ENCODE measurements at places on chromosomes 5 and 9.

- no peak for DNase-seq
These were observed 375.0 kb upstream of the CCNH start for GRCh38 chr5:87787625-87788256.

DNA sequence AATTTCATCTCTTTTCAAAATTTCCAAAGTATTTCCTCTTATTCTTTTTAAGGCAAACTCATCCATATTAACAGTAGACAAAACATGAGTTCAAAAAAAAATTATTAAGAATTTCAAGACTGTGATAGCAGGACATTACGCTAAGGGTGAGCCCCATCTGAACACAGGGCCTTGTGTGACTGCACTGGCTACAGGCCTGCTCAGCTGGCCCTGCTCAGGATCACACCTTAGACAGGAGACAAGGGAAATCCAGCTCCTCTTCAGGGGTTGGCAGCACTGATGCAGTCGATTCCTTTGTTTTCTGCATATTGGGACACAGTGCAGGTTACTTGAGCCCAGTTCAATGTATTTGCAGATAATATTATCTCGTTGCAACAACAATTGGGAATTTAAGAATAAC, 444.7 kb downstream of the PLK2 start:
- no peak for DNase-seq

DNA sequence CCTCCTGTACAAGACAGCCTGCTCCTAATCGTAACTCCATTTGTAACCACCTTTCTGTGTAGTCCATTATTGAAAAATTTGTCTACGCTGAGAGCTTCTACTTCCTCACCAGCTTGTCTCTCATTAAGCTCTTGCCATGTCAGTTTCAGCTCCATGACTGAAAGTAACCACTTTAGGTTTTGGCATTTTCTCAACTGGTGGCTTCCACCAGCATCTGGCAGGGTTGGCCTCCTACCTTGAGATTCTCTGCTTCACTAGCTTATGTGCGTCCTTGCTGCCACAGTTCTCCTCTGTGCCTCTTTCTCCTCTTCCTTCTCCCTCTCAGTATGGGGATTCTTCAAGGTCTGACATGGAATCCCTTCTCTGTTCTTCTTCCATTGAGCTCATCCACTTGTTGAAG, 31.8 kb downstream of the F2RL2 start:
- DNase-seq = no peak

- DNase-seq = no peak
These were observed 29.7 kb upstream of the FAM169A start for GRCh38 chr5:74895906-74896305.

DNA sequence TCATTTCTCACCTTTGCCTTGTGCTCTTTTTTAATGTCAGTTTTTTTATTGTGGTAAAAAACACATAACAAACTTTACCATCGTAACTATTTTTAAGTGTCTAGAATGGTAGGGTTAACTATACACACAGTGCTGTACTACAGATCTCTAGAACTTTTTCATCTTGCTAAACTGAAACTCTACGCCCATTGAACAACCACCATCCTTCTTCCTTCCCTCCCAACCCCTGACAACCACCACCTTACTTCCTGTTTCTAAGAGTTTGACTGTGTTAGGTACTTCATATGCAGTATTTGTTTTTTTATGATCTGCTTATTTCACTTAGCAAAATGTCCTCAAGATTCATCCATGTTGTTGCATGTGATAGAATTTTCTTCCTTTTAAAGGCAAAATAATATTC, 54.9 kb downstream of the PSAT1 start:
- DNase-seq = no peak

DNA sequence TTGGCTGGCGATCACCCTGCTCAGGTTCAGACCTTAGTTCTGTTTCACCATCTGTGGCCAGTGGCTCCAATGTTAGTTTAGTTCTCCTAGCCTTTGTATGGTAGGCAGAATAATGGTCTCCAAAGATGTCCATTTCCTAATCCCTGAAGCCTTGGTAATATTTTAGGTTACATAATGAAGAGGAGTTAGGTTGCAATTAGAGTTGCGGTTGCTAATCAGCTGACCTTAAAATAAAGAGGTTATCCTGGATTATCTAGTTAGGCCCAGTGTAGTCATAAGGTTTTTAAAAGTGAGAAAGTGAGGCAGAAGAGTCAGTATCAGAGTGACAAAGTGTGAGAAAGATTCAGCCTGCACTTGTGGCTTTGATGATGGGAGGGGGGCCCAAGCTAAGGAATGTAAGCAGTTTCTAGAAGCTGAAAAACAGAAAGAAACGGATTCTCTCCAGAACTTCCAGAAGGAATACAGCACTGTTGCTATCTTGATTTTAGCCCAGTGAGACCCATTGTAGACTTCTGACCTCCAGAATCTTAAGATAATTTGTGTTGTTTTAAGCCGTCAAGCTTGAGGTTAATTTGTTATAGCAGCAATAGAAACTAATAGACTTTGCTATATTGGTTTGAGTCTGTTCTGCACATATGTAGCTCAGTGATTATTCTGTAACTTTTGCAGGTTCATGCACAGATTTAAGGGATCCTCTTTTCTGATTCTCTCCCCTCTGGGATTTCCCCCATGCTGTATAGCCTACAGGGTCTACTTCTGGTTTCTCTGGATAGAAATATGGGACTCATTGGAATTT, 21.6 kb downstream of the LNPEP start:
- no peak for DNase-seq

- DNase-seq = no peak
These were observed 52.9 kb upstream of the MTMR12 start for GRCh38 chr5:32365623-32366022.

- no peak for DNase-seq
These were observed 1.1 kb upstream of the PITX1 start for GRCh38 chr5:135034963-135035677.

DNA sequence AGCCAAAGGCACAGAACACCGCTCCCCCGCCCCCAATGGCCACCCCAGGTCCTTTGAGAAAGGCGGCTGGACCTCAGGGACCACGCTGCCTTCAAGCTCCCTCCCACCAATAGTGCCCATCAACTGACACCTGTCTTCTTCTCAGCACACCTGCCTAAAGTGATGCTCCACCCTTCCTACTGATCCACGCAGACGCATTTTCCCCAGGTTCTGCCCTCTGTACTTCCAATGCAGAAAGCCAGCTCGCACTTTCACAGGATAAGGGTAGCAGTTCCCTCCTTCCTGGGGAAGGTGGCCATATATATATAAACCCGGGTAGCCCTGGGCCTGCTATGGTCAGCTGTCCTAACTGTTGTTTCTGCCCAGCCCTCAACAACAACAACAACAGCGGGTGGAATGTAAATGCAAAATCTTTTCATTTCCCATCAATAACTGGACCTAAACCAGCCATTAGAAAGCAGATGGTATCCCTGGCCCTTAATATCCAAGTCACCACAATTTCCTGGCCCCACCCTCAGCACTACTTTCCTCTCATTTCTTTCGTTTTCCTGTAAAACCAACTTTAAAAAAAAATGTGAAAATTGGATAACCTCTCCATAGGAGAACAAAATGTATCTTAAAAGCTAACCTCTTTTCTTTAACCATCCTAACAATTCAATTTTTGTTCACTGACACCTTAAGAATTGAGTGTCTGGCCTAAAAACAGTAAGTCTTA, 1.7 kb downstream of the GOLM1 start:
- DNase-seq = no peak

- no peak for DNase-seq
These were observed 59.8 kb upstream of the PLEKHG4B start for GRCh38 chr5:32165-32564.

GRCh38 chr9:96430377-96430776, 12.2 kb upstream of the ZNF367 start:
- DNase-seq = no peak

DNA sequence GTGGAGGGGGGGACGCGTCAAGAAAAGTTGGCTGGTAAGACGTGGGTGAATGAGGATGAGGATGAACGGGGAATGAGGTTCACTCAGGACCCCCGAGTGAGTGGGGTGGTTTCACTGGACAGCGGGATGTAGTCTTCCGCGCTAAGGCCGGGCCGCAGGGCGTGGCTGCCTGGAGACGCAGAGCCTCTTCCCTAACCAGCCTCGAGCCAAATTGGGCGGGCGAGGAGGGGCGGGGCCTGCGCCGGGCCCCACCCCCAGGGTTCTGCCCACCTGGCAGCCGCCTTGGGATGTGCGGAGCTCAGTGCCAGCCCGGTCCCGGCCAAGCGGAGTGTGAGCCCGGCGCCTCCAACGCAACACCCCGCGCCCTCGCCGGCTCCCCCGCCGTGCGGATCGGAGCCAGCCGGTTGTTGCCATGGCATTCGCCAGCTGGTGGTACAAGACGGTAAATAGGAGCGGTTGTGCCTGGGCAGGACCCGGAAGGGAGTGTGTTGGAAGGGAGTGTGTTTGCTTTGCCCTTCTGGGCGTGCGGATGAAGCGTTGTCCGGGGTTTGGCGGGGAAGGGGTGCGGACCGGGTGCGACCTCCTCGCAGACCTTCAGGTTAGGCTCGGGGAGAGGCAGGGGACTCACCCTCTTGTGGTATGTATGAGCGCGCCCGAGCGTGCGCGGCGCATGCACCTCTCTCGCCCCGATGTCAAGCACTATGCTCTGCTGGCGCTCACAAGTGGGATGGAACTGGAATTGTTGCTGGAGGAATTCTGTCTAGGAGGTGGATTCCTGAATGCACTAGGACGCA, 746 bp downstream of the CAST start:
- peak; percentile 92 for DNase-seq

DNA sequence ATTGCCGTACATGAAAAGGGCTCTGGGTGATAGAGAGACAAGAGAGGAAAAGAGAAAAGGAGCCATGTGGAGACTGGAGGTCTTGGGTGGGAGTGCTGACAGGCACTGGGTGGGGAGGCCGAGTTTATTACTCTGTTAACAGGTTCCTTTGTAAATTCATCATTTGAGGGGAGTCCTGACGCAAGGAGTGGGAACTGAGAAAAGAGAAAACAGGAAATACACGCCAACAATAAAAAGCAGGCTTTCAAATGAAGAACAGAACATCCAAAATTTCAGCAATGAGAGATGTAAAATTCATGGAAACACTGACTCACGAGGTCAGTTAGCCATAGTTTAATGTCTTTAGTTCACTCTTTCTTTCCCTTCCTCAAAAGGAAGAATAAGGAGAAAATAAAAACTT, 342.8 kb downstream of the TMEM167A start:
- DNase-seq = no peak

GRCh38 chr5:81572201-81572600, 178.3 kb upstream of the ACOT12 start:
- DNase-seq = no peak

- no peak for DNase-seq
These were observed 9.6 kb downstream of the LAMC3 start for GRCh38 chr9:131018621-131019020.

DNA sequence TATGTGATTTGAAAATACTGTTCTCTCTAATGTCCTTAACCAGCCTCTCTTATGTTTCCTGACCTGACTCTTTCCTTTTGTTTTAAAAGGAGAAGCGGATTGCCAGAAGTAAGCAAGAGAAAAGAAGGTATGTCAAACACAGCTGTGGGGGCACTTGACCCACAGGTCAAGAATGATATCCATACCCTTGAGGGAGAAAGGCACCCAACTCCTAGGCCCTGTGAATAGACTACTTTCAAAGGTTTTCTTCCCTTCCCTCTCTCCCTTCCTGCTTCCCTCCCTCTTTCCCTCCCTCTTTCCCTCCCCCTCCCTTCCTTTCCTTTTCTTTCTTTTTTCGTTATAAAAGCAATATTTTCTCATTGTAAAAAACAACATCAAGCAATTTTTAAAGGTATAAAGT, 306.8 kb downstream of the TRPM3 start:
- DNase-seq = no peak

DNA sequence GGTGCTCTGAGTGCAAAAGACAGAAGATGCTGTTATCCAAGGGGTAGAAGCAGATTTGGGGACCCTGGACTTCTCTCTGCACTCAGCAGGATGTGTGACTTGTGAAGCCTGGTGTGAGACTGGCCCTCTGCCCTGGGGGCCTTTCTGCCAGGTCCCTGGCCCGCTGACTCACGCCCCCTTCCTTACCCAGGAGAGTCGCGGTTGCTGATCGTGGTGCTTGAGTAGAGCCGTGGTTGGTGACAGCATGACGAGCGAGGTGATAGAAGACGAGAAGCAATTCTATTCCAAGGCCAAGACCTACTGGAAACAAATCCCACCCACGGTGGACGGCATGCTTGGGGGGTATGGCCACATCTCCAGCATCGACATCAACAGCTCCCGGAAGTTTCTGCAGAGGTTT, 6.5 kb downstream of the NTMT1 start:
- DNase-seq = no peak

DNA sequence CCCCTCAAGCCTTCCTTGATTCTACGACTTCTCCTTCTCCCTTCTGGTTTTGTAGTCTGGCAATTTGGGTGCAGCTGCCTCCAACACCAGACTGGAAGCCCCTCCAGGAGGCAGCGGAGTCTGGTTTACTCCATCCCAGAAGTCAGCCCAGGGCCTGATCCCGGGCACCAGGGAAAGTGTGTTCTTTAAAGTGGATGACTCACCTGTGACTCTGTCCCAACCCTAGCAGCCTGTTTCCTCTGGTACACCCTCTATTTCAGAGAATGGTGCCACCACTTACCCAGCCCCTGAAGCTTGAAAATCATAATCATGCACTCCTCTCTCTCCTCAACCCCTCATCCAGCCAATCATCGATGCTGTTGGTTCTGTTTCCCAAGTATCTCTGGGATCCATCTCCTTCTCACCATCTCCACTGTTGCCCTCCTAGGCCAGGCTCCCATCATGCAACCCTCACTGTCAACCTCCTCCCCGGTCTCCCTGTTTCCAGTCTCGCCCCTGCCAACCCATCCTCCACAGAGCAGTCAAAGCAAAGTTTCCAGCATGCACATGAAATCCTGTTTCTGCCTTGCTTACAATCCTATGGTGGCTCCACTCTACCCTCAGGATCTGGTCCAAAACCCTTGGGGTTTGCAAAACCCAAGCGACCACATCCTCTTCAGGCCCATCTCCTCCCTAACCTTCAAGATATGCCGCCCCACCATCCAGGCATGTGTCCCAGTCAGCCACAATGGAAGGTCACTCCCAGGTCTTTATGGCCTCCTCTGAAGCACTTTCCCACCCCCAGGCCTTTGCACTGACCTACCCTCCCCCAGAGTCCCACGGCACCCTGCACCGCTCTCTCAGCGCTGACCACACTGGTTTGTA, 10.5 kb downstream of the LHX6 start:
- no peak for DNase-seq

DNA sequence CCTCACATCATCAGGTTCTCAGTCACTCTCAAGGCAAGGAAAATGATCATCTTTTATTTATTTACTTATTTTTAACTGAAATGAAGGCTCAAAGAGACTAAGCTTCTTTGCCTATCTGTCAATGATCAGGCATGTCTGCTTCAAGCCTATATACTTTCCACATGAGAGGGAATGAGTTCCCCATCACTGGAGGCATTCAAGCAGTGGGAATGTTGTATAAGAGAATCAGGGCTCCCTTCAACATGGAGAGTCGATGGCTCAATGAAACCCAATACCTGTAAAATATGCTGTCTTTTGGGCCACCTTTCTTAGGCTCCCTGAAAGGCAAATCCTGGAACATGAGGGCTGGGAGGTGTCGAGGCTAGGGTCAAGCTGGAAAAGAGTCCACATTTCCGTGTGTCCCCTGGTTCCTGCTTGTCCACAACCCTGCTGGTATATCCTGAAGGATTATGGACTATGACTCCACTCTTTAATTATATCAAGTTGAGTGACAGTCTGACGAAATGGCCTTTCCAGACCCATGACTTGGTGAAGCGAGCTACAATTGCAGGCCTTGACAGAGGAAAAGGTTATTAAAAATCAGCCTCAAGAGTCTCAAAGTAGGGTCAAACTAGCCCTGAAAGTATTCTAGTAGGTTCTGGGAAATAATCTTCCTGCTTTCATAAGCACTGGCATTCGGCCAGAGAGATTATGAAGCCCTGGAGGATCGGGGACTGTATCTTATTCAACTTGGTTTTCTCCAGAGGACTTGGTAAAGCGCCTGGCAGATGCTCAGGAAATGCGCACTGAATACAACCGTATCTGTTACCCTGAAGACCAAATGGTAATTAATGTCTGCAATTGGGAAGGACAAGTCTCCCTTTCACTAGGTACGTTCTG, 145.9 kb upstream of the TBC1D2 start:
- DNase-seq = no peak

Data from activated naive CD8-positive, alpha-beta T cell treated with anti-CD3 and anti-CD28 coated beads, Interleukin-2, amount 10 ng/mL, durations not matched to agents 7 days and 5 days (primary cell).